MCF 10A (cell line): ENCODE measurements at places on chromosomes 1 and 21. TPM values are rescaled to one million over a fixed set of nuclear protein-coding genes. Genes with fewer than 3 reads are reported as not detected.

DNA sequence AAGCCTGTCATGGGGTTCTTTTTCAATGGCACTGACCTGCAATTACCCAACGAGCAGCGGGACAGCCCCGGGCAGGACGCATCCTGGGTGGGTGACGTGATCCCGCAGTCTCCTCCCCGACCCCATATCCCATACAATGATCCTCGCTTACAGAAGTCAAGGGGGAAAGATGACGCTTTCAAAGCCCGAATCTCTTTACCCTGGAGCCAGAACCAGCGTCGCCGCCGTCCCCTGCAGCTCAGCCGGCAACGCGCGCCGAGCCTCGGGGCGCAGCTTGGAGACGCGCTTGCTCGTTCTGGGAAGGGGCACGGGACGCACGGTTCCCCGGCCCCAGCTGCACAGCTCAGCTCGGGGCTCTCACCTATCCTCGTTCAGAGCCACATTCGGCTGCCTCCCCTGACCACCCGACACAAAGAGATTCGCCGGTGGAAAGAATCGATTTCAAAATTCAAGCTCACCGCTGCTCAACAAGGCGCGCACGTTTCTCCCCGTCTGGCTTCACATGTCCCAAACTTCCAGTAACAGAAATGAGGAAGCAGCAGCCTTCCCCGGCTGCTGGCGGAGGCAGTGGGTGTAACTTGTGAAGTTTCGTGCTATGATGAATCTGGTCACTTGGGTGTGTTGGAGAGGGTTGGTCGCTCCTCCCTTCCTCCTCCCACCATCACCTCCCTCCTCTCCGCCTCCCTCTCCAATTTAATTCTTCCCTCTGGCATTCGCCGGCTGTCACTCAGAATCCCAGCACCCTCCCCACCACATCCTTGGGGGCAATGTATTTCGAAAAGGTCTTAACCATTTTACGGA is at the start of gene TIAM1:
TSS of gene TIAM1 (minus strand) at position 582 of the 801 bp plus-strand sequence. CDS start 77,289 bp downstream, outside the sequence.
- peak; percentile 86 for DNase-seq
- peaks cover 21% of the 10 kb centered on the region for H3K4me1 ChIP-seq
- H3K27me3 ChIP-seq: no peaks in the 10 kb centered on the region
- peak within 1 kb of the TSS; percentile 96 for H3K4me3 ChIP-seq

DNA sequence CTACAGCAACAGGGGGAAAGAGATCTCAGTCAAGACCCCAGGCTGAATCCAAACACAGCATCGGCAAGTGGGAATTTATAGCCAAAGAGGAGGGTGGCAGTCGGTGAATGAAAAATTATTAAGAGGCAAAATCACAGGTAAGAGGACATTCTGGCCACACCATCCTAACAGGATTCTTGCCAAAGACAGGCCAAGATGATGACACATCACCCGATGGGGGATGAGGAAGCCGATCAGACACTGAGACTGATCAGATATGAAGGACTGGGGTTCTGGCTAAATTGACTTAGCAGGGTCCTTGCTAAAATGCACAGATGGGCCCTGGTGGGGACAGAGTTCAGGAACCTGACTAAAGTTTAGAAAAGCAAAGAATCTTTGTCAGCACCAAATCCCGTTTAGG is 402.2 kb downstream of the SMYD3 start:
- no peaks in the 10 kb centered on the region for H3K36me3 ChIP-seq
- DNase-seq: peak; percentile 63
- H3K4me3 ChIP-seq: no peak overlapping the region

DNA sequence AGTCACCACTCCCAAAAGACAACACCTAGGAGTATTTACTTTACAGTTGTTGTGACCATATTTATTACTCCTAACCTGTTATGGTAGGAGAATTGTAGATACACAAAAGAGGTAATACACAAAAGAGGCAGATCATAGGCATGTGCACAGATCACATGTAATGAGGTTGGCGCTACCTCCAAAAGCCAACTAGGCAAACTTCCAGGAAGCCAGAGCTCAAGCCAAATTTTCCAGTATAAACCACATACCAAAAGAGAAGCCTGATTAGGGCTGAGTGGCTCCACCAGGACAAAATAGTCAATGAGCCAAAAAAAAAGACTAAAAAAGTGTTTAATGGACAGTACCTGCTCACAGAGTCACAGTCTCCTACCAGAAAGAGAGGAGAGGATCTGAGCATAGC is 195.0 kb upstream of the PBX1 start:
- H3K27ac ChIP-seq: no peak overlapping the region
- no peak for DNase-seq
- H3K4me1 ChIP-seq: no peaks in the 10 kb centered on the region
- no peaks in the 10 kb centered on the region for H3K36me3 ChIP-seq
- no peaks in the 10 kb centered on the region for H3K27me3 ChIP-seq

DNA sequence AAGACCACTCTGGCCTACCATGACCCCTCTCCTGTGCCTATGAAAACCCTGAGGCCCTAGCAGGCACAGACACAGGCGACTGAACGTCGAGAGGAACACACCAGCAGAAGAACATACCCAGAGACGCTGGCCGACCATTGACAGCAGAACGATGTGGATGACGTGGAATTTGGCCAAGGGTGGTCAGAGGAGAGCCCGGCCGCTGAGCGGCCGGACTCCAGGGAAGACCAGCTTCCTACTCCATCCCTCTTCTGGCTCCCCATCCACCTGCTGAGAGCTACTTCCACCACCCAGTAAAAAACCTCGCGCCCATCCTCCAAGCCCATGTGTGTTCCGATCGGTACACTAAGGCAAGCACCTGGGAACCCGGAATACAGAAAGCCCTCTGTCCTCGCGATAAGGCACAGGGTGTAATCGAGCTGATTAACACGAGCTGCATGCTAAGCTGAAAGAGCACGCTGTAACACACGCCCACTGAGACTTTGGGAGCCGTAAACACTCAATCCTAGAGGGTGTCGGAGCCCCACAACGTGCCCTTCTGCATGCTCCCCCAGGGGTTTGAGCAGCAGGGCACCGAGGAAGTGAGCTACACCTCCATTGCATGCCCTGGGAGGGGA is 150.3 kb downstream of the CENPF start:
- H3K36me3 ChIP-seq: no peaks in the 10 kb centered on the region
- no peaks in the 10 kb centered on the region for H3K4me1 ChIP-seq
- H3K4me3 ChIP-seq: no peak overlapping the region
- H3K27ac ChIP-seq: no peak overlapping the region
- no peak for DNase-seq

- DNase-seq: peak; percentile 18
- H3K4me1 ChIP-seq: peaks cover 72% of the 10 kb centered on the region
- H3K36me3 ChIP-seq: peaks cover 45% of the 10 kb centered on the region
- peak overlapping the region; percentile 53 for H3K27ac ChIP-seq
- H3K4me3 ChIP-seq: no peak overlapping the region
Measured at GRCh38 chr1:167794043-167794442, 72.3 kb downstream of the MPZL1 start.

DNA sequence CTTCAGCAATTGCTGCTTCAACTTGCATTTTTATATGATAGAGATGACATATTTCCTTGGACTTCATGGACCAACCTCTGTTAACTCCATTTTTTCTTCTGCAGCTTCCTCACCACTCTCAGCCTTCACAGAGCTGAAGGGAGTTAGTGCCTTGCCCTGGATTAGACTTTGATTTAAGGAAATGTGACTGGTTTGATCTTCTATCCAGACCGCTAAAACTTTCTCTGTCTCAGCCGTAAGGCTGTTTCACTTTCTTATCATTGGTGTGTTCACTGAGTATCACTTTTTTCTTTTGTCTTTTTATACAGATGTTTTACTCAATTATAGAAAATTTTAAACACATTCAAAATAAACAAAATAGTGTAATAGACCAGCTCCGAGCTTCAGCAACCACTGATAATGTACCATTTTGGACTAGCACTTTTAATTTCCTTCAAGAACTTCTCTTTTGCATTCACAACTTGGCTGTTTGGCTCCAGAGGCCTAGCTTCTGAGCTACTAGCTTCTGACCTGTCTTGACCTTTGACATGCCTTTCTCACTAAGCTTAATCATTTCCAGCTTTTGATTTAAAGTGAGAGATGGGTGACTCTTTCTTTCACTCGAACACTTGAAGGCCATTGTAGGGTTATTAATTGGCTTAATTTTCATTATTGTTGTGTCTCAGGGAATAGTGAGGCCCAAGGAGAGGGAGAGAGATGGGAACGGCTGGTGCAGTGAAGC is 9.3 kb downstream of the NEK7 start:
- DNase-seq: no peak
- H3K4me1 ChIP-seq: peaks cover 43% of the 10 kb centered on the region
- no peak overlapping the region for H3K4me3 ChIP-seq
- H3K27ac ChIP-seq: no peak overlapping the region
- peaks cover 13% of the 10 kb centered on the region for H3K36me3 ChIP-seq

- no peak overlapping the region for H3K4me3 ChIP-seq
- peaks cover 12% of the 10 kb centered on the region for H3K4me1 ChIP-seq
- H3K27me3 ChIP-seq: no peaks in the 10 kb centered on the region
- peak overlapping the region; percentile 80 for H3K27ac ChIP-seq
Measured at GRCh38 chr21:26469789-26470188, 103.3 kb downstream of the CYYR1 start.

GRCh38 chr1:198352975-198353695 is 187.3 kb downstream of the ATP6V1G3 start:
- no peak for DNase-seq
- no peak overlapping the region for H3K4me3 ChIP-seq
- no peaks in the 10 kb centered on the region for H3K36me3 ChIP-seq
- peaks cover 4% of the 10 kb centered on the region for H3K4me1 ChIP-seq
- H3K27me3 ChIP-seq: no peaks in the 10 kb centered on the region
- H3K27ac ChIP-seq: no peak overlapping the region

DNA sequence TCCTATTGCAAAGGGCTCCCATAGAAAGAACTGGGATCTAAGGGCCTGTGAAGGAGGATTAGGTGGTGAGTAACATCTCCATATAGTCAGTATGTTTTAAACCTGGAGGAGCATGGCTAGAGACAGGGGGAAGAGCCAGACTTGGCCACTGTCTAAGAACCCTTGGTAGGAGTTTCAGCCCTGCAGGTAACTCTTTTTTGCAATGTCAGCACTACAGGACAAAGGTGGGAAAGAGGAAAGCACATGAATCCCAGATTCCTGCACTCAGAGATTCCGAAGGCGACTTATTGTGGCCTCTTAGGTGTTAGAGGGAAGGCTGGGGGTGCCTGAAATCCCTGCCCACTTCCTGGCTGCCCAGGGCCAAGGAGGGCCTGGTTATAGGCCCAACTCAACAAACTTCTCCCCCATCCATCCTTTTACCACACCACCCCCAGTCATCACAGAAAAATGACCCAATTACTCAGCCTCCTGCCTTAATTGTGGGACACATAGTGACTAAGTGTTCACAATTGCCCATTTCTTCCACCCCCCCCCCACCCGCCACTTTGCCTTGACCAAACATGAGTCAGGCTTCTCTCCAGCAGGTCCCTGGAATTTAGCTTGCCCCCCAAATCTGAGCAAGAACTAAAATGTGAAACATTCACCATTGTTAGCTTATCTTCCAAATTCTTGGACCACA is 1.9 kb upstream of the NTNG1 start:
- H3K4me1 ChIP-seq: peaks cover 26% of the 10 kb centered on the region
- no peak for DNase-seq
- no peaks in the 10 kb centered on the region for H3K36me3 ChIP-seq
- no peaks in the 10 kb centered on the region for H3K27me3 ChIP-seq
- H3K4me3 ChIP-seq: peak overlapping the region; percentile 77

DNA sequence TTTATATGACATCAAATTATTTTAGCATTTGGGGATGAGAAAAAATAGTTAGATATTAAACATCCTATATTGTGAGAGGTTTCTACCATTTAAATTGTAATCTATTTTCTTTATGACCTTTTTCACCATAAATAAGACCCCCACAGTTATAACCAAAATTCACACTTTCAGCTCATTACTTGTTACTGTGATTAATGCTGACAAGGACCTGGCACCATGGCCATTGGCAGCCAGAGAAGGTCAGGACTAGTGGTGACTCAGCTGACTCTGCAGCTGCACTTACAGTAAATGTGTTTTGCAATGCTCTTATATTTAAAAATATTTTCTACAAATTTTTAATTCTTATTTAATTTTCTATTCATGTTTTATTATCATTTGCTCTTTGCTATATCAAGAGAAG is 133.3 kb upstream of the C1orf105 start:
- no peaks in the 10 kb centered on the region for H3K36me3 ChIP-seq
- no peaks in the 10 kb centered on the region for H3K27me3 ChIP-seq
- no peak overlapping the region for H3K4me3 ChIP-seq
- peak; percentile 88 for DNase-seq

DNA sequence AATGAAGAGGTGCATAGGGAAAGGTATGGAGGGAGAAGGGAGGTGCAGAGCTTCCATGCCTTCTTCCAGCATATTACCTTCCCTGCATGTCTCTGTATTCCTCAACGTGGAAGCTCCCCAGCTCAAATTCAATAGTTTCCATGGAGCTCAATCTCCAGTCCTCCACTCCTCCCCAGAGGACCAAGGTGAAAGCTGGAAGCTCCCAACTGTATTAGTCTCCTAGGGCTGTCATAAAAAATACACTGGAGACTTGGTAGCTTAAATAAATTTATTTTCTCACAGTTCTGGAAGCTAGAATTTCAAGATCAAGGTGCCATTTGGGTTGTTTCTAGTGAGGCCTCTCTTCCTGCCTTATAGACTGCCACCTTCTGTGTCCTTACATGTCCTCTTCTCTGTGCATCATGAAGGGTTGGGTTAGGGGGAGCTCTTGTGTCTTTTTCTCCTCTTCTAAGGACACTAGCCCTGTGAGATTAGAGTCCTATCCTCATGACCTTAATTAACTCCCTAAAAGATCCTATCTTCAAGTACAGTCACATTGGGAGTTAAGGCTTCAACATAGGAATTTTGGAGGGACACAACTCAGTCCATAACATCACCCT is 21.9 kb upstream of the RABGGTB start:
- H3K27ac ChIP-seq: peak overlapping the region; percentile 19
- DNase-seq: no peak
- no peak overlapping the region for H3K4me3 ChIP-seq
- peaks cover 6% of the 10 kb centered on the region for H3K4me1 ChIP-seq
- H3K36me3 ChIP-seq: peaks cover 7% of the 10 kb centered on the region

DNA sequence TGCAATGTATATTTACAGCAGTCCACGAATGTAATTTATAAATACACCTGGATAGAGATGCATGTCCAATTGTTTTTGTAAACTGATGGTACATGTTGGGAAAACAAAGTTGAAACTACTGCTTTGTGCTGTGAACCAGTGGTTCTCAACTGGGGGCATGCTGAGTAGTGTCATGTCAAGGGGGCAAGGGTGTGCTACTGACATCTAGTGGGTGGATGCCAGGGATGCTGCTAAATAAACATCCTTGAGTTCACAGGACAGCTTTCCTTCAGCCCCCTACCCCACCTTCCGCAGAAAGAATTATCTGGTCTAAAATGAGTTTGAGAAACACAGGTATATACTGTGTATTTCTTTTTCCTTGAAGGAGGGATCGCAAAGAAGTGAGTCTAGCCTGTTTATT is 95.9 kb downstream of the RASAL2 start:
- no peaks in the 10 kb centered on the region for H3K36me3 ChIP-seq
- no peak overlapping the region for H3K4me3 ChIP-seq
- H3K27ac ChIP-seq: no peak overlapping the region
- H3K4me1 ChIP-seq: peaks cover 31% of the 10 kb centered on the region
- no peaks in the 10 kb centered on the region for H3K27me3 ChIP-seq

- H3K27ac ChIP-seq: no peak overlapping the region
- no peaks in the 10 kb centered on the region for H3K27me3 ChIP-seq
- no peak for DNase-seq
- H3K4me1 ChIP-seq: peaks cover 11% of the 10 kb centered on the region
- H3K36me3 ChIP-seq: peaks cover 40% of the 10 kb centered on the region
Measured at GRCh38 chr1:16442265-16442664, 1.7 kb downstream of the NECAP2 start.

The NECTIN4 gene
- total RNA-seq: 7.0 and 11.2 TPM in 2 replicates

The GUCA2B gene
- total RNA-seq: not detected in 2 replicates
